ENCODE measurements at places on chromosomes 1 and 21. TPM values are rescaled to one million over a fixed set of nuclear protein-coding genes. Genes with fewer than 3 reads are reported as not detected.
A peak's percentile ranks its signal among the peaks of the same experiment; 100 is the strongest.

Gene TAL1
- total RNA-seq, result not detected

Gene CNKSR1
- total RNA-seq, result 50.2 TPM

Gene MATN1
- 5.6 TPM for total RNA-seq

Gene KIF17
- total RNA-seq, result 0.86 TPM

Gene RNF186
- not detected for total RNA-seq

Gene ELAPOR1
- 0.86 TPM for total RNA-seq

Gene CACNA1S
- total RNA-seq, result 0.05 TPM

Gene PGBD2
- 8.6 TPM for total RNA-seq

Gene G0S2
- 4.1 TPM for total RNA-seq

GRCh38 chr1:93595743-93596142, 85.9 kb downstream of the BCAR3 start:
- H3K4me1 ChIP-seq, result peaks cover 77% of the 10 kb centered on the region
- no peak overlapping the region for H3K4me3 ChIP-seq
- no peaks in the 10 kb centered on the region for H3K27me3 ChIP-seq
- H3K36me3 ChIP-seq, result no peaks in the 10 kb centered on the region
- DNase-seq, result no peak

GRCh38 chr1:221637641-221638041, 104.2 kb downstream of the DUSP10 start:
- DNase-seq, result no peak
- no peaks in the 10 kb centered on the region for H3K36me3 ChIP-seq
- peaks cover 5% of the 10 kb centered on the region for H3K4me1 ChIP-seq
- no peaks in the 10 kb centered on the region for H3K27me3 ChIP-seq

DNA sequence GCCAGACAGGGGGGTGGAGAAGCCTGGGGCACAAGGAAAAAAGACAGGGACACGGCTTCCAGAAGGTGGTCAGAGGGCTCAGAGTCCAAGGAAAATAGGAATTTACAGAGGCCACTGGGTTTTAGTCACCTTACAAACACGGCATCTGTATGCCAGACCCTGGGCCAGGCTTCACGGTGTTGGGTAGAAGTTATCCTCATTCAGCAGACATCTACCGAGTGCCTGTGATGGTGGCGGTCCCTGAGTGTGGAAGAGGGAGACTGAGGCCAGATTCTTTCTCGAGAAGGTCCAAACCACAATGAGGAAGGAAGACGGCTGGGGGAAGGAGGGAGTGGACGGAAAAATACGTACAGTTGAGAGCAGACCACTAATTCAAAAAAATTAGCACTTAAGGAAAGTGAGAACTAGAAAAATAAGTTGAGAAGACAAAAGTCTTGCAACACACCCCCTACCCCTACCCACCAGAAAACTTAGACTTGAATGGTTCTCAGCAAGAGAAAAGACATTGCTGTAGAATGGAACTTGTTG, 864 bp upstream of the BTG2 start:
- H3K27ac ChIP-seq, result peak overlapping the region; percentile 90
- no peaks in the 10 kb centered on the region for H3K27me3 ChIP-seq
- DNase-seq, result no peak
- H3K4me3 ChIP-seq, result peak overlapping the region; percentile 57
- peaks cover 21% of the 10 kb centered on the region for H3K36me3 ChIP-seq

DNA sequence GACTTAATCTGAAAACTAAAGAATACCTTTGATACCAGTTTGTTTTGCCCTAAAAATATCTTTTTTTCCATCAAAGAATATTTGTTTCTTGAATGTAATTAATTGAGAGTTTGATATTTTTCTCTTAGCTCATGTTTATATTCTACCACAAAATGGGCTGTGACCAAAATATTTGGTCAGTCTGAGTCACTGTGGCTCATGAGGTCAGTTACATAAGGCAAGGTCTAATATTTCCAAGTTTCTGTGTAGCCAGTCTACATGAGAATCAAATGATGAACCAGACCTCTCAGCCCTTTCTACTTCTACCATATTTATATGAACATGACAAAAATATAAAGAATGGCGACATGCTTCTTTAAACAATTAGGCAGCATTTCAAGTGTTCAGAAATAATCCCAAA, 83.0 kb upstream of the IVNS1ABP start:
- no peak overlapping the region for H3K4me3 ChIP-seq
- no peaks in the 10 kb centered on the region for H3K36me3 ChIP-seq
- no peak for DNase-seq
- no peak overlapping the region for H3K27ac ChIP-seq
- no peaks in the 10 kb centered on the region for H3K27me3 ChIP-seq

DNA sequence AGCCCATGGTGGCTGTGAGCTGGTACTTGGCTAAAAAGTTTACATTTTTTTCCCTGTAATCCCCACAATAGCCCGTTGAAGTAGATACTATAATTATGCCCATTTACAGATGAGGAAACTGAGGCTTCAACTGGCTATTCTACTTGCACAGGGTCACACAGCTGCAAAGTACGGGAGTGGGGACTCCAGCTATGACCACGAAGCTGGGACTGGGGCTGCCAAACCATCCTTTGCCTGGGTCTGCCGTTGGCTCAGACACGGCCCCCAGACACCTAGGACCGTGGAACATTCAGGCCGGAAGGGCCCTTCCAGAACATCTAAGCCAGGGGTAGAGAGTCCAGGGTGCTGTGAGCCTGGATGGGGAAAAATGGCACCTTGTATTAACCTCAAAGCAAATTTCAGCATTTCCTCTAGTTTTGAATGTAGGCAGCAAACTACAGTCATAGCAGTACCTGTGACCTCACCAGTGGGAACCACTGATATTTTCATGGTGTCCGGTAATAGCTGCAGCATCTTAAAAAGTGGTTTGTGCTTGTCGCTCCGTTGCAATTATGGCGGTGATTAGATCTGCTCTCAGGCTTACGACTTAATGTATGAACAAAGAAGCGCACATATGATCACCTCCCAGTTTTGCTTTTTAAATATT, 4.3 kb downstream of the TP73 start:
- no peaks in the 10 kb centered on the region for H3K4me1 ChIP-seq
- H3K27me3 ChIP-seq, result peaks cover 84% of the 10 kb centered on the region
- no peaks in the 10 kb centered on the region for H3K36me3 ChIP-seq
- H3K4me3 ChIP-seq, result no peak overlapping the region

DNA sequence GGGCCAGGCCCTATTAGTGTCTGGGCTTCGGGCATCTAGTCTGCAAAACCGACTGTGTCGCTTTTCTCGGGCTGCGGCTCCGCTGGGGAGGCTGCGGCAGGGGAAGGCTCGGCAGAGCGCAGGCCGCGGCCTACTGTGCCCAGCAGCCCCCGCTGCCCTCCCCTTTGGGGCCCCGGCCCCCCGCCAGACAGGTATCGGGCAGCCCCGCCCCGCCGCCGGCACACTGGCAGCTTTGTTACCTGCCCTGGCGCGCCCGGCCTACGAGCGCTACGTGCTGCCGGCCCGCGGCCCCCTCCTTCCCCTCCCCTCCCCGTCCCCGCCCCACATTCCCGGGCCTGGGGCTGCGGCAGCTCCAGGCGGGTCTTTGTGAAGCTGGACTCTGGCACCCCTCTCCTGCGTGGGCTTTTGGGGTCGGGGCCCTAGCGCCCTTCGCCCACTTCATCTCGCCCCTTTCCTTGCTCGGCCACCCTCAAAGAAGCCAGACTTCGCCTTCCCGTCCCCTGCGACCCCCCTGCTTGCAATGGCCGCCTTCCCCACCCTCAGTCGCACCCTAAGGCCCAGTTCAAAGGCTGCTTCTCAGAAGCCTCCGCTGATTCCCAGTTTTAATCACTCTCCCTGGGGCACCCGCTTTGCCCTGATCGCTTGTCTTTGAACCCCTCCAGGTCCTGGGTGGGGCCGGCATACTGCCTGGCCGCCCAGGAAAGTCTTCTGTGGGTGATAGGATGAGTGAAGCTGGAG, 48.9 kb upstream of the SLC2A1 start:
- peak overlapping the region; percentile 99 for H3K27ac ChIP-seq
- no peak overlapping the region for H3K4me3 ChIP-seq
- no peaks in the 10 kb centered on the region for H3K27me3 ChIP-seq
- H3K36me3 ChIP-seq, result no peaks in the 10 kb centered on the region
- DNase-seq, result peak; percentile 74
- H3K4me1 ChIP-seq, result peaks cover 70% of the 10 kb centered on the region

DNA sequence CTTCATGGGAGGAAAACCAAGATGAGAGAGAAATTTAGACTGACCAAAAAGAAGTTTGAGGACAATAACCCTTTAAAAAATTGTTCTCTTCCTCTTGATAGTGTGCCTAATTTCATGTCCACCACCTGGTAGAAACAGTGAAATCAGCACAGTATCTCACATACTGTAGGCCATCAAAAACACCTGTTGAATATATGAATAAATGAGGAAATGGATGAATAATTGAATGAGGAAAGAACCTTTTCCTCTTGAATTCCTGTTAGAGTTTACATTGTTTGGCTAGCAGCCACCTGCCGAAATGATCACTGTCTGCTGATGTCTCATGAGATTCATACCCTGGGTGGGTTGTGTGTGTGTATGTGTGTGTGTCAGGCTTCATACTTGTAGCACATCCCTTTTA, 198.7 kb upstream of the PBX1 start:
- no peaks in the 10 kb centered on the region for H3K27me3 ChIP-seq
- H3K4me1 ChIP-seq, result no peaks in the 10 kb centered on the region
- no peak overlapping the region for H3K4me3 ChIP-seq
- H3K36me3 ChIP-seq, result no peaks in the 10 kb centered on the region

DNA sequence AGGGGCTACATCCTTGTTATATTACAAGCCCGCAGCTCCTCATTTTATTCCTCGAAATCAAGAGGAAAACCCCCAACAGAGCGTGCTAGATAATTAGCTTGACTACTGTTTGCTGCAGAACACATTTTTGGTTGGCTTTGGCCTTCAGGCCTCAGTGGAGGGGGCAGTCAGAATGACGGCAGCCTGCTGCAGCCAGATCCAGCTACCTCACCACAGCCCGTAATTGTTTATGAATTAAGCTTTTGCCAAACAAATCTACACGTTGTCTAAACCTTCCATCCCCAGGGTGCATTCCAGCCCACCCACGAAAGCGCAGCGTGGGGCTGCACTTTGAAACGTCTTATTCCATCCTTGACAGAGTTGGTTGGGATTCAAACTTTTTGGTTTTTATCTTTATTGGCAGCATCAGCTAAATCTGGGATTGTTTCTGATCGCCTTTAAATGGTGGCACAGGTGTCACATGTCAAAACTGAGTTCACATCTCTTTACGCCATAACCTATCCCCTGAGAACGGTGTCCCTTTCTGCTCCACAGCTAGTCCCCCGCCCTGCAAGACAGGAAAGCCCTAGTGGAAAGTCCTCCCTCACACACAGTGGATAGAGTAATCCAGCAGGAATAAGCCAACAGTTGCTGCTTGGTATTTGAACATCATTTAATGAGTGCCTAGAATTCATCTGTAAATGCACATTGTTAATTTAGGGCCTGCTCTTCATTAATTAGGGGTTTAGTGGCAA, 195.5 kb downstream of the LMO4 start:
- no peak overlapping the region for H3K4me3 ChIP-seq
- H3K27me3 ChIP-seq, result no peaks in the 10 kb centered on the region
- H3K36me3 ChIP-seq, result no peaks in the 10 kb centered on the region
- H3K4me1 ChIP-seq, result peaks cover 32% of the 10 kb centered on the region

DNA sequence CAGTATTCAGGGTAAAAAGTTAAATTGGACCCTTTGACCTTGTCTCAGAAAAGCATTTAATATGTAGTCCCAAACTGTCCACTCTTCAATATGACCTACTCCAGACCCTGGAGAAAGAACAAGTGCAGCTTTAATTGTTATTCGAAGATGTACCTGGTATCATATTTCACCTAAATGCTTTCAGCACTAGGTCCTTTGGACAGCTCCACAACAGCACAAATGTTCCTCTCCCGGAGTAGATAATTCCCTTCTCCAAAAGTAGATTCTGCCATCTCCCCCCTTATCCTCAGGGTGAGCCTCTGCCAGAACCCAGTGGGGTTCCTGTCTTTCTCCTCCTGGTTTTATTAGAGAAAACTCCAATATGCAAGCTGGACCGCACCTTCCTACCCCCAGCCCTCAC, 104.5 kb upstream of the AJAP1 start:
- H3K4me3 ChIP-seq, result no peak overlapping the region
- no peak for DNase-seq
- no peak overlapping the region for H3K27ac ChIP-seq
- H3K4me1 ChIP-seq, result no peaks in the 10 kb centered on the region

DNA sequence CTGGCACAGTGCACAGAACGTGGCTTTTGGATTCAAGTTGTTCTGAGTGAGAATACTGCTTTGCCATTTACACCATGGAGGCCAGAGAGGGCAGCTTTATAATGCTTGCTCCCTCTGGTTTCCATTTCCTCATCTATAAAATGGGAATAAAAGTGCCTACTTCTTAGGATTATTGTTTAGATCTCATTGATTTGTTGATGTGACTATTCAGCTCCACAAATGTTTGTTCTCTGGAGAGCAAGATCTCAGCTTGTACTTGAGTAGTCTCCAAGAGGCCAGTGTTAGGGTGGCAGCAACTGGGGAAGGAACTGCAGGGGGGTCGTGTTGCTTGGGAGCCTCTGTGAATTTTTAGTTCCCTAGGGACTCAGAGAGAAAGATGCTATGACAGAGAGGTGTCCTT, 55.2 kb downstream of the YARS1 start:
- no peak for DNase-seq
- H3K4me1 ChIP-seq, result peaks cover 91% of the 10 kb centered on the region
- peak overlapping the region; percentile 20 for H3K4me3 ChIP-seq
- H3K36me3 ChIP-seq, result peaks cover 11% of the 10 kb centered on the region
- no peaks in the 10 kb centered on the region for H3K27me3 ChIP-seq
- H3K27ac ChIP-seq, result peak overlapping the region; percentile 100

DNA sequence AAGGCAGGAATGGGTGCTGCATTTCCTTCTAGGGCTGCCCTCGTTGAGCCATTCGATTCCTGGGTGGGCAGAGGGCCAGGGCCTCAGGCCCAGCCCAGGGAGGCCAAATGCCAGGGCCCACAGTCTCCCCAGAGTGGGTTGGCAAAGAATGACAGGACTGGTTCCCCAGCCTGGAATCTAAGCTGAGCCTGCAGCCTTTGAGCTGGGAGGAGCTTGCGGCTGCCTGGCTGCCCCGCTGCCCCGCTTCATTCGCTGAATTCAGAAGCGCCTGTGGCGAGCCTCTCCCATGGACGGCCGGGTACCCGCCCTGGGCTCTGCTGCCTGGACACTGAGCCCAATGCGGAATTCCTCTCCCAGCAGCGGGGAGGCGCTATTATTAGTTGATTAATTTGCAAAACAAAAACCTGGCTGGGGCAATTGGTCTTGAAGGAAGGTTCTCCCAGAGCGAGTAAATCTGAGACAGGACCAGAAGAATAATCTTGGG, 32.3 kb upstream of the TARDBP start:
- no peak for DNase-seq
- H3K27me3 ChIP-seq, result peaks cover 50% of the 10 kb centered on the region
- no peaks in the 10 kb centered on the region for H3K36me3 ChIP-seq
- H3K27ac ChIP-seq, result no peak overlapping the region
- peaks cover 9% of the 10 kb centered on the region for H3K4me1 ChIP-seq

- no peak for DNase-seq
- peaks cover 13% of the 10 kb centered on the region for H3K27me3 ChIP-seq
- no peaks in the 10 kb centered on the region for H3K36me3 ChIP-seq
- H3K27ac ChIP-seq, result no peak overlapping the region
Observed at GRCh38 chr1:24901791-24902470, 28.1 kb downstream of the RUNX3 start.

GRCh38 chr1:215660259-215660658, 93.2 kb downstream of the KCTD3 start:
- H3K4me1 ChIP-seq, result no peaks in the 10 kb centered on the region
- DNase-seq, result no peak

GRCh38 chr21:32978331-32979270, 47.1 kb upstream of the OLIG2 start:
- no peak overlapping the region for H3K4me3 ChIP-seq
- no peaks in the 10 kb centered on the region for H3K36me3 ChIP-seq
- no peak for DNase-seq
- H3K27ac ChIP-seq, result no peak overlapping the region

- H3K4me1 ChIP-seq, result peaks cover 39% of the 10 kb centered on the region
- H3K27me3 ChIP-seq, result no peaks in the 10 kb centered on the region
- no peaks in the 10 kb centered on the region for H3K36me3 ChIP-seq
- DNase-seq, result no peak
- H3K27ac ChIP-seq, result peak overlapping the region; percentile 77
- H3K4me3 ChIP-seq, result no peak overlapping the region
Observed at GRCh38 chr1:228978484-228979324, 243.4 kb downstream of the RHOU start.

All from mesothelial cell of epicardium (in vitro differentiated cells).